Head of caudate nucleus (tissue), 42 donors: ENCODE measurements at places on chromosomes 6 and 20.

DNA sequence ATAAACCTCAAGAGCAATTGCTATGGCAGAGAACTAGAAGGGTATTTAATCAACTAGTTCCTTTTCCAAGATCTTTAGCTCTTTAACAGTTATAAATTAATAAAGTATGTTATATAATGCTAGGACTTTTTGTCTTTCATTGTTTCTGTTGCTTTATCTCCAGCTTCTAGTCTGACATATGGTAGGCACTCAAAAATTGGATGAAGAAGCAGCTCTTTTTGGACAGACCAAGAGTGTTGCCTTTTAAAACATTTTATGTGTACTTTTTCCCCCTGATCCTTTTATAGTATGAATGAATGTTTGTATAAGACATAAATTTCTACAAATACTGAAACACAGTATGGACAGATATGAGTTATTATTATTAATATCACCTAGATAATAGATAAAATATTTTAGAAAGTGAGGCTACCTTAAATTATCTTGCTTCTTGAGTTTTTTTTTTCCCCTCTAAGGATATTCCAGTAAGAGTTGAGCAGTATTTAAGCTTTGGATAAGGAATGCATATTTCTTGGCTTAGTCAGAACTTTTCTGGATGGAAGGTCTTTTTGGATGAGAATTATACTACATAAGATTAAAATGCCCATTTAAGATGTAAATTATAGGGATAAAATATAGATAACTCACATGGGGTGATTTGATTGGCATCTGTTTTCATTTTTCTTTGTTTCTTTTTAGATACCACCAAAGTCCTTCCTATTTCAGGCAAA lies 16.6 kb downstream of the LAMA2 start:
- DNase-seq: no peak

- no peak for DNase-seq
Observed at GRCh38 chr6:156938143-156938542, 161.0 kb downstream of the ARID1B start.

- DNase-seq: no peak
Observed at GRCh38 chr20:54255157-54255556, 47.3 kb downstream of the PFDN4 start.

DNA sequence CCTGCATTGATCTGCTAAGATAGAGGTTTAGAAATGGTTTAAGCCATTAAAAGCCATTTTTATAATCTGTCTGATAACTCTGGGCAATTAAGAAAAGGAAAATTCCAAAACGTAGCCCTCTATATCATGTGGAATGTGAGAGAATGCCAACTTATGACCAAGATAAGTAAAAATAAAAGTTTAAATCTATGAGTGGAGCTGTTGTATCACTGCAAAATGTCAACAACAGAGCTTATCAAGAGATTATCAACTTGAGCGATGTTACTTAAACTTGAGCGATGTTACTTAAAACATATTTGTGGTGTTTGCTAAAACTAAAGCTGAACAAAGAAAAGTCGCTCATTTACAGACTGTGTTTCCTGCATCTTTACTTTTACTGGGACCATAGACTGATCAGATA lies 46.9 kb upstream of the SCML4 start:
- DNase-seq: no peak

DNA sequence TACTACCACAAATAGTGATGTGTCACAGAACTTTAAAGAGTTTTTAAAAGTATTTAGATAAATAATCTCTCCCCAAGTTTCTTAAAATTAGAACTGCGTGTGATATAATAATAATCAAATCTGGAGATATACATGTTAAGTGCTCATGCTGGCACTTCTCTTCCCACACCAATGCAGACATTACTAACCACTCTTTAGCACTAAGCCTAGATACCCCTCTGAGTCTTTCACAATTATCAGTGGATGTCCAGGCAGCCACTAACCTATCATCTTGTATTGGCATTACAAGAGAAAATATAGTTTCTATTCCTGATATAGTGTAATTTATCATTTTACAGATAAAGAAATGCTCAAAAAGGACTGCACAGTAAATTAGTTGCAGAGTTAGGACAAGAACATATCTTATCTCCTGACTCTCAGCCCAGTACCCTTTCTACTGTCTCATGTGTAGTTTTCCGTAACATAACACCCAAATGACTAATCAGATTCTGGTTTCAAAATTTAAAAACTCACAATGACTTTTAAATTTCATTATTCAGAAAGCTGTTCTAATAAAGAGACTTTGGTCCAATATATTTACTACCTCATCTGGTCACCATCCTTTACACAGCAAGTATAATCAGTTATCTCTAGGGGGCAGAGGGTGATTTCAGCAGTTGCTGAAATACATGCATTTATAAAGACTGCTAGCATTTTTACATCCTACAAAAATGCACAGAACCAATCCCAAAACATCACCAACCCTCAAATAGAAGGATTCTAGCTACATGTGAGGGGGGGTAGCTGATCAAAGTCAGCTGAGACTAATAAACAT lies 215.5 kb upstream of the MCHR2 start:
- no peak for DNase-seq

GRCh38 chr20:25549843-25550477 lies 35.4 kb downstream of the NINL start:
- no peak for DNase-seq

- DNase-seq: no peak
Observed at GRCh38 chr6:12815884-12816600, 99.5 kb downstream of the PHACTR1 start.

DNA sequence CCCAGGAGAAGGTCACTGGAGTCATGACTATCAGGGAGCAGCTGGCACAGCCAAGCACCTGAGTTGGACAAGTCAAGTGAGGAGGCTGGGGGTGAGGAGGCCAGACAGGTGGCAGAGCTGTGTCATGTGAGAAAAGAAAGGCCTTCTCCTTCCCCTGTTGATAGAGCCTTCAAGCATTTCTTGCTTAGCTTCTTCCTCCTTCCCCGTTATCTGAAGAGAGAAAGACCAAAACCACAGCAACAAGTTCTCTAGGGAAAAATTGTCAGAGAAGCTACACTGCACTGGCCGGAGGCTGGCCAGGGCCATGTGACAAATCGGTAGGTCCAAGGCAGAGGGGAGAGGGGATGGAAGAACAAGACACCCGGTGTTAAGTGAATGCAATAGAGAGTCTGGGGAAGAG lies 202.1 kb upstream of the PRDM1 start:
- DNase-seq: no peak
